ENCODE measurements at places on chromosomes 12 and 14.

DNA sequence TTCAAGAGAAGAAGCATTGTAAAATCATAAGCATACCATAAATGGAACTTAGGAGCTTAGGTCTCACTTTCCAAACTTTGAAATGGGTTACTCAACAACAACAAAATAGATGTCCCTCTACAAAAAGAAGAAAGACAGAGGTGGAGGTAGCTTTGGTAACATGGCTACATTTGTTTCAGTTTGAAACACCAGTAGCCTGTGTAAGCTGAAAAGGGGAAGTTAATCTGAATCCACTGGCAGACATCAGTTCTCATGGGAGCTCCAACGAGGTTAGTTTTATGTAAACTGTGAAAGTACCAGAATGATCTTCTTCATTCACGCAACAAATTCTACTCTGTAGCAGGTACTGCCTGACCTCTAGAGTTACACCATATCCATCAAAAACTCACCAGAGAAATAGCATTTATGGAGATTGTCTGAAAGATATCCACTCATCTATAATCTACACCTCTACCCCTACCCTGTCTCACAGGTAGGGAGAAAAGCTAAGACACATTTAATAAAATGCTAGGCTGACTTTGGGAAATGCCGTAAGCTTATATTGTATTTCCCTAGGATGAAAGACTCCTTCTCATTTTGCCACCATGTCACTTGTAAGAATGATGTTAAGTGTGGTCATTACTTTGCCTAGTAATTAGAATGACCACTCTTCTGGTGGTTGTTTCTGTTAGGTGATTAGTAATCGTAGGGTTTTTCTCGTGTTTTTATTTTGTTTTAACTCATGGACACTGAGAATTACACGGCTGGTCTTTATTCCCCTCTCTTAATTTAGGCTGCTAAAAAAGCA lies 224.1 kb downstream of the ASCL1 start:
- no peak for DNase-seq

DNA sequence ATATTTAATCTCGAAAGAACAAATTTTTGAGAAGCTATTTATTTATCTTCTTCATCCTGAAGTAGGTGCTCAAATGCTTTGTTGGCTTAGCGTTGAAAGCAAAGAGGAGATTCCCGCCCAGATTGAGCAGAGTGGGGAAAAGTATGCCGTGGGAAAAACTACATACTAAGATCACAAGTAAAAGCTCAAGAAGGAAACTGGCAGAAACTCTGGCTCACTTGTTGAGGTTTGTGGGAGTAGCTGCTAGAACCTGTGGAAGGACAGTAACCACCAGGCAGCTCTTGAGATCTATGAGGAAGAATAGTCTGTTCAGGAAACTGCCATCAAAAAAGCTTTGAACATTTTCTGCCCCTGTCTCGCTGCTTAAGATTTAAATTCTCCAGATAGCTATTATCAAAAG lies 3.9 kb downstream of the MYRFL start:
- DNase-seq = no peak

DNA sequence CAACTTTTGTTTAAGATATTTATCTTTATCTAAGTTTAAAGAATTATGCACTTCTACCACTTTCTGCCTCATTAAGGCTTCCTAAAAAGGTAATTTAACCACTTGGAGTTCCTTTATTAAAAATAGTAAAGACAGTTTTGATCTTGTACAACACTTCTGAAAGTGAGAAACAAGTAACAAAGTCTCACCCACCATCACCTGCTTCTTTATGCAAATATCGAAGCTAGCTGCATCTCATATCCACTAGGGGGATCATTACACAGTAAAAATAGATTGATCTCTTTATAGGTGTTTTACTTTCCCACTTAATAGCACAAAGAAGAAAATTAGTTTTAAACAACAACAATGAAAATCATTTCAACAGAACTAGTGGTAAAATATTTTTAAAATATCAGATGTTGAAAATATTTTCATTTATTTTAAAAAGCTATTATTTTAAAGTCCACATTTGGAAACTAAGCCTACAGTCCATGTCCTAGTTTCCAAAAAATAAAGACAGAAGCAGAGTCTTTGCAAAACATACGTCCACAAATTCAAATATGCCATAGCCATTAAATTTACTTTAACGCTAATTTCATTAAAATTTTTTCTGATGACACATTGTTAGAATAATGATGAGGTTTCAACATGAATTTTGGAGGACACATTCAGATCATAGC lies 160.0 kb upstream of the SOX5 start:
- peak; percentile 19 for DNase-seq

- no peak for DNase-seq
Measured at GRCh38 chr12:107657133-107657532, 28.5 kb upstream of the PWP1 start.

DNA sequence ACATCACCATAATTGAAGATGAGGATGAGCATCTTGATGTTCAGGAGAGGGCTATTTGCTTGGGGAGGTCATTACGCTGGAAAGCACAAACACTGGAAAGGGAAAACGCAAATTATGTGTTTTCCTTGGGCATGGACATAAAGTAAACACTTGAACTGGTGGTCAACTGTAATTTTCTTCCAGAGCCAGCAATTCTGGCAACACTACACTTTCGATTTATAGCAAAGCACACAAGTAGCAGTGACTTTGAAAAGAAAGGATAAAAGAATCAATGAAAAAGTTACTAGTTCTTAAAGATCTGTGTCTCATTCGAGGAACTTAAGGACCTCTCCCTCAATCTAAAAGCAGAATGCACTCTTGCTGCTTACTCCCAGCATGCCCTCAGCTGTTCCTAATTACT lies 2.2 kb downstream of the CLEC14A start:
- no peak for DNase-seq

- no peak for DNase-seq
Measured at GRCh38 chr14:52064174-52064573, 4.7 kb downstream of the NID2 start.

DNA sequence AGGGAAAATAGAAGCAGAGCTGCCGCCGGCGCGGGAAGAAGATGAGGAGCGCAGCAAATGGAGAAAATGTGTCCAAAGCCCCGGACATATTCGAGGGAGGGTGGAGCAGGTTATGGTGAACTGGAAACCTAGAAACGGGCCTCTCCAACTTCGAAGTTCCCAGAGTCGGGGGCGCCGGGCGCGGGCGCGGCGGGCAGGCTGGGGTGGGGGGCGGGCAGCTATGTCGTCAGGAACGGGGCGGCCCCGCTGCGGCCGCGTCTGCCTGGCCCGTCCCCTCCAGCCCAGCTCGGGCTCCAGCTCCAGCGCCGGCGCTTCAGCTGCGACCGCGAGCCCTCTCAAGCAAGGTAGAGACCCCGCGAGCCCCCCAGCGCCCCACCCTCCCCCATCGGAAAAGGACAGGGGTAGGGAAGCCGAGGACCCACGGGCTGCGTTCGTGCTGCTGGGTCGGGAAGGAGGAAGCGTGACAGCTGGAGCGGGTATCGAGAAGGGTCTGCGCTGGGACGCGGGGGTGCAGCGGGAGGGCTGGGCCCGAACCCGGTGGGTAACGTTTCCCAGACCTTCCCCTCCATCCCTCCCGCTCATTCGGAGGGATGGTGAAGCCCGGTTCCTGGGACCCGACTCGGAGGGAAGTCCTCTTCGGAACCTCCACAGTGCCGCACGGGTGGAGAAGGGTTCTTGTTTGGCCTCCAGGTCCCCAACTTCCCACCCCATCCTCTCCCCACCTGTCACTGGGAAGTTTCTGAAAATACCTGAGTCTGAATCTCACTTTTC lies 1.0 kb downstream of the DGKA start:
- no peak for DNase-seq

DNA sequence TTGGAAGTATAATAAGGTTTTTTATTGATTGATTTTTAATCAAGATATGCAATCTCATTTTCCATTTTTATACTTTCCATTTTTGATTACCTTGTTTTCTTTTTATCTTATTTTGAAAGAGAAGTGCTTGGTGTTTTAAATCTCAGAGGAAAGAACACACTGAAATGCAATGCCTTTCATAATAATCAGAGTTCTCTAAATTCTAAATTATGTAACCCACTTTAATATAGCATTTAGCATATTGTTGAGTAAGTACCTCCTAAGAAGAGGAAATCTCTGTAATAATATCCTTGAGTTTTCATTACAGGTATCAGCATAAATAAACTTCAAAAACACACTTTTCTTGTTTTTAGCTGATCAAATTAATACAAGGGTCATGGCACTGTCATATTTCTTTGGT lies 96.9 kb downstream of the GTF2A1 start:
- no peak for DNase-seq

DNA sequence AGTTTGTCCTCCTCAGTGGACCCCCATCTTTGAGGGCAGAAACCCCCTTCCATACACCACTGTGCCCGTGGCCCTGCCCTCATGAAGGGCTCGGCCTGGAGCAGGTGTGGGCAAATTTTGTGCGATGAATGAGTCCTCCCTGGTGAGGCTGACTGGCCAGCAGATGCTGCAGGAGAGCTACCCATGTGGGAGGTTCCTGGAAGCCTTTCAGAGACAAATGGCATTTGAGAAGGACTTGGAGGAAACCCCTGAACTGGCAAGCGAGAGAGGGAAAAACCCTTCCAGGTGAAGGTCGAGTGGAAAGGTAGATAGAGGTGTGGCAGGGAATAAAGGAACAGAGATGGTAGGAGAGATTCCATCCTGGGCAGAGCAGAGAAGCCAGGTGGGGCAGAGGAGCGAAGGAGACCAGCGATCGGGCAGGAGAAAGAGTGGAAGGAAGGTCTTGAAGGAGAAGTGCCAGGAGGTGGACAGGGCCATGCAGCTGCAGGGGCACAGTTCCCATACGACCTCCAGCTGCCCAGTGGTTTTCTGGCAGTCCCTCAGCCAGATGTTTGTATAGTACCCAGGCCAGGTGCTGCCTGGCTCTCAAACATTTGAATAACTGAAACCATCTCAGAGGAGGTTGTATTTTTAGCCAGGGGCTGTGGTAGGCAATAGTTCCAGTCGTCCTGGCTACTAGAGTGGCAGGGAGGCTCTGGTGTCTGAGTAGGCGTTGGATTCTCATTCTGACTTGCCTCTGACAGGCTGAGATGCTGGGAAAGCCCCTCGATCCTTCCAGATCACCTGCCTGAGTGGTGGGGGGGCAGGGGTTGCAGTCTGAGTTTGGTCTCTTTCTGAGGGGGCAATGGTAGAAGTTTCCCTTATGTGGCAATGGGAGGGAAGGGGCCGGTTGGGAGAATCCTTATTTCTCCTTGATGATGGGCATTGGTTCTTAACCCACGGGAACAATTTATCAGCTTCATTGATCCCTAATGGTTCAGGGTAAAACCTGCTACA lies 40.1 kb downstream of the FBXL14 start:
- no peak for DNase-seq

DNA sequence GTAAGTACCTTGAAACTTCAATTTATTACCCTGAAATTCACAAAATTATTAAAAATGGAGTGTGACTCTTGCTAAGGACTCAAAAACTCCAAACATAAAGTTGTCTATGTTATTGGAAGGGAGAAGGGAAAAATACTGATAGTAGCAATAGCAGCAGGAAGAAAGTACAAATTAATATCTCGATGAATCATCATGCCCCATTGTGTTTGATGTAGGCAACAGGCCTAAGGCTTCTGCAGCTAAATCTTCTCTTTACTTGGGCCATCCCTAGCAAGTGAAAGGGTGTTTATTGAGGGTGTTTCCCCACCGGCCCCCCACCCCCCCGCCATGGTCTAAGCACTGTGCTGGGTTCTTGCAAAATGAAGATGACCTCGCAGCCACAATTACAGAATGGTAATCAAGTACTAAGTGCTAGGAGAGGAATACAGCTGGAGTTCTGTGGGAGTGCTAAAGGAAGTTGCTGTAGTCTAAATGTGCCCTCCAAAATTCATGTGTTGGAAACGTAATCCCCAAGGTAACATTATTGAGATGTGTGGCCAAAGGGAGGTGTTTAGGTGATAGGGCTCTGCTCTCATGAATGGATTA lies 76.5 kb downstream of the SNAPC1 start:
- DNase-seq = no peak

GRCh38 chr12:111467857-111468241 lies 62.1 kb downstream of the SH2B3 start:
- no peak for DNase-seq

DNA sequence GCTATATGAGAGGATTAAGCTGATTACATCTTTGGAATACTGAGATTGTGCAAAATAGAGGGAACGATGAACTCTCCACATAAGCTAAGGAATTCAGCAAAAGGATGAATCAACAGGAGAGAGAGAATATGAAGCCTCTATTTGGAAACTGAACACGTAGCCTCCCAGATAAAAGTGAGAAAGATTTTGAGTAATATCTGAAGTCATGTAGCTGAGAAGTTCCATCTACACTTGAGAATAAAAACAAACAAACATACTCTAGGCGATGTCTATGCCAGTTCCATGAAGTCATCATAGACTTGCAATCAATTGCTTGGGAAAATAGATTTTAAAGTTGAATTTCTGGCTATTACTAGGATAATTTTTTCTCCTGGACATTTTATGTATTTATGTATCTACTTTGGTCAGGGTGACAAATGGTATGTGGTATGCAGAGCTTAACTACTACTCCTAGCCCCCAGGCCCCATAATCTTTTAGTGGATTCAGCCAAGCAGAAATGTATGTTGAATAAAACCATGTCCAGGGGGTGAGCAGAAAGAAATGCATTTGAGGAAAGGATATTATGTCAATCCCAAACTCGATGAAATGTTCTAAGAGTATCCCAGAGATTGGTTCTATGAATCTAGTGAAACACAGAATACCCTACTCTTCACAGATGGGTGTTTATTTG lies 627.4 kb downstream of the DIO2 start:
- no peak for DNase-seq

Data from NCI-H1092 treated with DMSO at 0.1 percent for 48 hours (cell line).